ENCODE measurements at places on chromosomes 12 and 14.

DNA sequence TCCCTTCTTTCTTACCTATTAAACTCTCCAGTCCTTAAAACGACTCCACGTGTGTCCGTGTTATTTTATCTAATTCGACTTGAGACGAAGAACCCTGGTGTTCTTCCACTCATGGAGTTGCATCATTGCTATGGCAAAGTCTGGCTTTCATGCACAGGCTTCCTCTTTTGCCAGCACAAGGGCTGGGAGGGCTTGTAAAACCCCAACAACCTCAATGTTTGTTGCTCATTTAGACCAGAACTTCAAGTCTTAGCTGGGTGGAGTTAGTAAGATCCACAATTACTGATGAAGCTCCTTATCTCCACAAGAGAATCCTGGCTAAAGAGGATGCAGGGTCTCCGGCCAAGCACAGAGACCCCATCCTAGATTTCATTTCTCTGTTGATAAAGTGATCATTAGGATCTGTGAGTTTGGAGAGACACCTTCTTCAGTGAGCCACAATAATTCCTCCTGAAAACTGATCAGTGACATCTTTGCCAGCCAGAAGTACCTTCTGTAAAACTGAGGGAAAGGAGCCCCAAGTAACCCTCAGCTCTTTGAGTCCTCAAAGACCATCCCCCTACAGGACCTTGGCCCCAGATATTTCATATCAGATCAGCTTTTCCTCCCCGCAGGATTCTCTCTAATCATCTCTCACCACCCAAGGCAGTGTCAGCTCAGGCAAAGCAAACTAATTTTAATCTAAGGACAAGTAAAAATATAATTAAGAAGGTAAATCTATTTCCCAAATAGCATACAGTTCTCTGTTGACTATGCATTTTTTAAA is 514.6 kb downstream of the FUT8 start:
- DNase-seq, result no peak

DNA sequence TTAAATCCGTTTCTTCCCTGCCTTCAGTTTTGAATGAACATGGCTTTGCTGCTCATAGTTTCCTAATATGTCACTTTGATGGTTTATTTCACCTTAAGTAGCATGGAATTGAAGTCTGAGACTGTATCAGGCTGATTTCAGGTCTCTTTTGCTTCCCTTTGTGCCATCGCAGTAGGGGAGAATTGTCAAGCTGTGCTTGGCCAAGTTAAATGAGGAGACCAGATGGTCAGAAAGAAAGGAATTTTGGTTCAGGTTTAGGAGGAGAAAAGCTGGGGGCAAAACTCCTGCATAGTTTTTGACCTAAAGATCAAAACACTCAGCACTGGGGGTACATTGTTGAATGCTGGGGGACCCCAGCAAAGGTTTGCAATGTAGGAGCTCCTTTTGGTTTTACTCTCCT is 398.4 kb downstream of the NUAK1 start:
- no peak for DNase-seq

GRCh38 chr14:92680781-92681650 is 67.4 kb downstream of the LGMN start:
- DNase-seq, result no peak

DNA sequence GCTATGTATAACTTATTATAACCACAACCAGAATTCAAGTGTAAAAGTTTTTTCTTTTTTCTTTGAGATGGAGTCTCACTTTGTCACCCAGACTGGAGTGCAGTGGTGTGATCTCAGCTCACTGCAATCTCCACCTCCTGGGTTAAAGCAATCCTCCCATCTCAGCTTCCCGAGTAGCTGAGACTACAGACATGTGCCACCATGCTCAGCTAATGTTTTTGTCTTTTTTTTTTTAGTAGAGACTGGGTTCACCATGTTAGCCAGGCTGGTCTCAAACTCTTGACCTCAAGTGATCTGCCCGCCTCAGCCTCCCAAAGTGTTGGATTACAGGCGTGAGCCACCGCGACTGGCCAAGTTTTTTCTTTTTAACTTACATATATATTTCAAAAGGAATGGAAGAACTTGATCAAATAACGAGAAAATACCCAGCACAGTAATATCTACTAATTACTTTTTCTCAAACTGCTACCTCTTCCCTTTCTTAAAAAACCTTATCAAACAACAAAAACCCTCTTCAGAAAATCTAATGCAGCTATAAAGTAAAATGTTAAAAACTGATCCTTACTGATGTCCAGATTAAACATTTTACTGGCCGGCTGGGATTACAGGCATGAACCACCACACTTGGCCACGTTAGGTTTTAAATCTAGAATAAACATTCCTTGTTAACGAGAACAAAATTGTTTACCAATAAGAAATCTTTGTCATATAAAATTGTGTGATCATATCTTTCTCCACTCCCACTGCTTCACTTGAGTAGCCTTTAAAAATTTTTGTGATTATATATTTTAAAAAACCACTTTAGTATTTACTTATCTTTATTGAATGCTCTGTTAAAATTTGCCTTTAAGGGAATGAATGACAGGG is 41.3 kb upstream of the WDR89 start:
- no peak for DNase-seq

GRCh38 chr14:49745191-49745590 is 22.8 kb upstream of the KLHDC2 start:
- no peak for DNase-seq

- DNase-seq, result no peak
Observed at GRCh38 chr12:2489275-2489674, 305.5 kb upstream of the FKBP4 start.

DNA sequence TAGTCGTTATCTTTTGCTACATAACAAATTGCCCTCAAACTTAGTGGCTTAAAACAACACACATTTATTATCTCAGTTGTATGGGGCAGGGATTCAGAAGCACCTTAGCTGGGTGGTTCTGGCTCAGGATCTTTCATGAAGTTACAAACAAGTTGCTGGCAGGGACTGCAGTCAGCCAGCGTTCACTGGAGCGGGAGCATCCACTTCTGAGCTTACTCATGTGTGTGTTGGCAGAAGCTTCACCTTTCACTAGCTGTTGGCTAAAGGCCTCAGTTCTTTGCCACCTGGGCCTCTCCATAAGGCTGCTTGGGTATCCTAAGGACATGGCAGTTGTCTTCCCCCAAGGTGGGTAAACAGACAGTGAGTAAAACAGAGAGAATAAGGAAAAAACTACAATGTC is 365.7 kb downstream of the RPS29 start:
- no peak for DNase-seq

GRCh38 chr12:132171293-132171967 is 27.2 kb downstream of the NOC4L start:
- no peak for DNase-seq

- DNase-seq, result no peak
Observed at GRCh38 chr14:24439830-24440605, 2.6 kb downstream of the SDR39U1 start.

DNA sequence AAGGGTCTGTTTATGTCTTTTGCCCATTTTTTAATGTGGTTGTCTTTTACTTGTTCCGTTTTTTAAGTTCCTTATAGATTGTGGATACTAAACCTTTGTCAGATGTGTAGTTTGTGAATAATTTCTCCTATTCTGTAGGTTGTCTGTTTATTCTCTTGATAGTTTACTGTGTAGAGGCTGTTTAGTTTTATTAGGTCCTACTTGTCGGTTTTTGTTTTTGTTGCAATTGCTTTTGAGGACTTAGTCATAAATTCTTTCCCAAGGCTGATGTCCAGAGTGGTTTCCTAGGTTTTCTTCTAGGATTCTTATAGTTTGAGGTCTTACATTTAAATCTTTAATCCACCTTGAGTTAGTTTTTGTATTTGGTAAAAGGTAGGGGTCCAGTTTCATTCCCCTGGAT is 33.9 kb downstream of the SLC39A9 start:
- DNase-seq, result no peak

DNA sequence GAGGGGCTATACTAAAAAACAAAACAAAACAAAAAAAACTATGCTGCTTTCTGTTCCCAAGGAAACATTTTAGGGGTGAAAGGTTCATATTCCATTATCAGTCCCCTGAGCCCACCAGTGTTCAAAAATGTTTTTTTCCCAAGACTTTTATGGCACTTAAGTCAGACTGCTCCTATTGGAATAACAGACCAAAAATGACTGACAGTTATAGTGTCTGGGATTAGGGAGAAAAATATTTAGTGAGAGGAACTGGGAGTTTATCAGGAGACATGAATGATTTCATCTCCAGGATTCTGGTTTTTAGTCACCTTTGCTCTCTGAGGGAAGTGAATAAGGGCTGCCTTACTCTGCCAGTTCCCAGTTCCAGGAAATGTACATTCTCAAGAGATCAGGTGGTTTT is 68.0 kb downstream of the PDE3A start:
- no peak for DNase-seq

DNA sequence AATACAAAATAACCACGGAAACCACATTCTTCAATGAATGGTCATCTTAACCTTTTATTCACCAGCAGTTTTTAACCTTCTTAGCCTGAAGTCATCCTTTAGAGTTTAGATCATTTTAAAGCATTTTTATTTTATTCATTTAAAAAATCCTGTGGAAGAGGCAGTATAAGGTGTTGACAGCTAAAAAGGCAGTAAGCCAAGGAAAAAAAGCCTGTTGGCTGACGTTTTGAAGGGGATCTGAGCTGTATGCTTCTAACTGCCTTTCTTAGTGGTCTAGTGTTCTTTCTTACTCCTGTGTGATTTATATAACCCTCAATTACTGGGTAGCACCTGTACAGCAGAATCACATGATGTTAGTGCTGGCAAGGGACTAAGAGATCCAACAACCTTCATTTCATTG is 438.3 kb upstream of the SEL1L start:
- no peak for DNase-seq

DNA sequence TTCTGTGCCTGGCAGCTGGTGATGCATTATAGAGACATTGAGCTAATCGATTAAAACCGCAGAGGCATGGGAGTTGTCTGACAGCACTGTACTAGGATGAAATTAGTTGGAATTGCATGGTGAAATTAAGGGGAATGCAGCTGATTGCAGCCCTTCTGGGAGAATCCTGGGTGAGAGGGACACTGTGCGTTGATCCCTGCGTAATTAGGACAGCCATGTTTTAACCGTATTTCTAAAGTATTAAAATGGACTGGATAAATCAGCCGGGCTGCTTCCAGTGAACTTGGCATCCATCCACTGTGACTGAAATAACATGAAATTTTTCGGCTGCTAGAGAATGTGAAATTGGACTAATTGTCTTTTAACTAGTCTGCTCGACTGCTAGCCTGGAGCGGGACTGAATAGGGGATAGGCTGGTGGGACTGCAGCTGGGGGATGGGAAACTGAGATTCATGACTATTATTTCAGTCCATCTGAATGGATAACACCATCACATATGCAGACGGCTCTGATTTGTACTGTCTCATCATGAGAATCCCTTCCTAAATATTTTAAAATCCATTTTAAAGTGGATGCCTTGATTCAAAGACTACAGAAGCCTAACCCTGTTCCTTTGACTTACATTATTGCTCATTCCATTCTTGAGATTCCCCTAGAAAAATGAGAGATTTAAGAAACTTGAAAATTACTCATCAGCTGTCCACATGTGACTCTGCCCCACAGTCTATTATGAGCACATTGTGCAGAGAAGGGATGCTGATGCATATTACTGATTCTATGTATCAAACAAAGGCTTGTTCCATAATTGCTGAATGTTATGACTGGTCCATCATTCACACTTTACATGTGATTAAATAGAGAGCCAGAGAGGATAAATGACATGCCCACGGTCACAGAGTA is 343.9 kb downstream of the NPAS3 start:
- no peak for DNase-seq

DNA sequence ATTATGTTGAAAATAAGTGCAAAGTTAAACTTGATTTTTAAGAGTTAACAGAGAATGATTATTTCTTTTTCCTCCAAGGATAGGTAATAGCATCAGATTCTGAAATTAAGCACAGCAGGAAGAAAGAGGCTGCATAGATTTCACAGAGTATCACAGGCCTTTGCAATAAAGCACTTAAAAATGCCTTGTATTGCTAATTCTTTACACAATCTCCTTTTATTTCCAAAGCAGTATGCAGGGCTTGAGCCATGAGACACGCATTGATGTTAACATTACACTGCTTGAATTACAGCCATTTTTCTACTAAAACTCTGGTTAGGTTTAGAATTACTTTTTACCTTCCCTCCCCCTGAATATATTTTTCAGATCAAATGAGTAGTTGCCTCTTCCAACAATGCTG is 398.3 kb downstream of the BCAT1 start:
- DNase-seq, result no peak

DNA sequence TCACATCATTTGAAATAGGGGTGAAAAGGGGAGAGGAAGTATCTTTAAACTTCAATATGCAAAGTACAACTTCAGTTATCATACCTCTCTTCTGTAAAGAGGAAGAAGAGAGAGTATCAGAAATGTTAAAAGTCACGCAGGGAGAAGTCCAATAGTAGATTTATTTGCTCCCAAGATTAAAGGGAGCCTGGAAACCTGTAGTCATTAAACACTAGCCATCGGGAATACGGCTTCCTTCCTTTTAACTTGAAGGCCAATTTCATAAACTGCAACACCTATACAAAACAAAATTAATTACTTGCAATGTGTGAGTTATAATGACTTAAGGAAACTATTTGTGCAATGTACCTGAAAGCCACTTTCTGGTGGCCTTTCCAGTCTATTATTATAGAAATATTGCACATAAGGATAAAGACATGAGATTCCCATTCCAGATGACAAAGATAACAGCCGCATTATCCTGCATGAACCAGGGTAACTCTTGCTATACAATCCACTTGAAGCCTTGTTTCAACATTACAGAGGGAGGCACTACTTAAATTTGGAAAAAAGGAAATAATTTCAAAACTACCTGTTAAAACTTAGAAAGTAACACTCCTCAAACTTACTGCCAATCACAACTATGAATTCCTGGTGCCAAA is 4.6 kb downstream of the BTG1 start:
- DNase-seq, result no peak

DNA sequence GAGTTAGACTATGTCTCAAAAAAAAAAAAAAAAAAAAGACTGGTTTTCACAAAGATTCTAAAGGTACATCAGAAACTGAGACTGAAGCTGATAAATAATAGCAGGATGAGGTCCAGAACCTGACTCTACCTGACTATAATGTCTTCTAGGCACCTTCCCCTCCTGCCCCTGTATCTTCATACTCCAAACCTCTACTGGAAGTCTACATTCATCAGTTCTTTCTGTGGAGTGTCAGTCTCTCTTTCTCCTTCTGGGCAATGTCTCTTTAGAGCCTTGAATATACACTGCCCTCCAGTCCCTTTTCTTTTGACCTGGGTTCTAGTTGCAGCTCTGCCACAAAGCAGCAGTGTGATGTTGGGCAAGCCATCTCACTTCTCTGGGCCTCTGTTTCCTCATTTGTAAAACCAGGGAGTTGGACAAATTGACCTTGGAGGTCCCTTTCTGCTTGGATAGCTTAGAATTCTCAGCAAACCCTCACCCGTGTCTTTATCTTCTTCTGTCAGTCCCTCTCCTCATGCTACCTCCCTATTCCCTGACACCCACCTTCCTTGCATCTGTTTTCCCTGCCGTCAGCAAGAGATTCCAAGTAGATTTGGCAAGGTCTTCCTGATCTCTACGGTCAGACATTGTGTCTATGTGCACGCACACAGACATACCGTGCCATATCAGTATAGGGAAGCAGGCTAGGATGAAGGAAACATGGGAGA is 4.3 kb downstream of the NFE2 start:
- no peak for DNase-seq
